SW480 (cell line): ENCODE measurements at places on chromosomes 12 and 14.

- no peak for DNase-seq
Measured at GRCh38 chr12:92121826-92122225, 23.8 kb downstream of the BTG1 start.

- peak; percentile 91 for DNase-seq
Measured at GRCh38 chr14:68705741-68706283, 87.1 kb downstream of the ZFP36L1 start.

GRCh38 chr14:53979747-53980642 lies 23.4 kb upstream of the BMP4 start:
- DNase-seq: peak; percentile 54

GRCh38 chr12:101839324-101840283 lies 8.8 kb upstream of the GNPTAB start:
- peak; percentile 30 for DNase-seq

DNA sequence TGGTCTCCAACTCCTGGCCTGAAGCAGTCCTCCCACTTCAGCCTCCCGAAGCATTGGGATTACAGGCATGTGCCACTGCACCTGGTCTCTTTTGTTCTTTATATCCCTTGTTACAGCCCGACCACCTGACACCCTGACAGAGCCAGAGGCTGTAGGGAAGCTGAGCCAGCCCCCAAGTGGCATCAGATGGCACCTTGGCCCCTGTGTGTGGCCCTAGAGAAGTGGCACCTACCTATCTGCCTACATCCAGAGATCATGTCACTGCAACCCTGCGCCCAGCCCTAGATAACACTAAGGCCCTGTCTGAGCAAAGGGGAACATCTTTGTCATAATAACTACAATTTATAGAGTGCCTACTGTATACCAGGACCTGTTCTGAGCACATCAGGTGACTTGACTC lies 235.0 kb downstream of the AACS start:
- DNase-seq: no peak

DNA sequence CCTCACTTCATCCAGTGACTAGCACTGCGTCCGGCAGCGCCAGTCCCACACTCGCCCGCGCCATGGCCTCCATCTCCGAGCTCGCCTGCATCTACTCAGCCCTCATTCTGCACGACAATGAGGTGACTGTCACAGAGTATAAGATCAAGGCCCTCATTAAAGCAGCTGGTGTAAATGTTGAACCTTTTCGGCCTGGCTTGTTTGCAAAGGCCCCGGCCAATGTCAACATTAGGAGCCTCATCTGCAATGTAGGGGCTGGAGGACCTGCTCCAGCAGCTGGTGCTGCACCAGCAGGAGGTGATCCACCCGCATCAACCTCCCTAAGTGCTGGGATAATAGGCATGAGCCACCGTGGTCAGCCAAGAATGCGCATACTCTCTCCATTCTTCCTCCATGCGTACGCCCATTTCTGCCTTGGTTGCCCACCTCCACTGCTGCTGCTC lies 59.9 kb downstream of the IRF2BPL start:
- DNase-seq: no peak

GRCh38 chr12:19044891-19045290 lies 84.6 kb upstream of the PLEKHA5 start:
- no peak for DNase-seq

DNA sequence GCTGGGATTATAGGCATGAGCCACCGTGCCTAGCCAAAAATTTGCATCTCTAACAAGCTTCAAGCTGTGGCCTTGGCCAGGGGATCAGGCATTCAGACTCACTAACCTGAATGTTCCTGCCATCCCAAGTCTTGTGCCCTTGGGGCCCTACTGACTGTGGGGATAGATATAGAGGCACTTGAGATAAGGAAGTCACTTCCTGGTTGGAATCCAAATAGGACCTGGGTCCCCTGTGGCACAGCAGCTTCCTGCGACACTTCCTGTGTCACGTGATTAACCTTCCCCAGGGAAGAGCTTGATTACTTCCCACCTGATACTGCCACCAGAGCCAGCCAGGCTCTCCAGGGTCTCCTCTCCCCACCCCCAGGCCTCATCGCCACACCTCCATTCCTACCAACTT lies 128.2 kb downstream of the BCL11B start:
- DNase-seq: no peak

GRCh38 chr14:90050271-90050670 lies 11.5 kb upstream of the KCNK13 start:
- no peak for DNase-seq

DNA sequence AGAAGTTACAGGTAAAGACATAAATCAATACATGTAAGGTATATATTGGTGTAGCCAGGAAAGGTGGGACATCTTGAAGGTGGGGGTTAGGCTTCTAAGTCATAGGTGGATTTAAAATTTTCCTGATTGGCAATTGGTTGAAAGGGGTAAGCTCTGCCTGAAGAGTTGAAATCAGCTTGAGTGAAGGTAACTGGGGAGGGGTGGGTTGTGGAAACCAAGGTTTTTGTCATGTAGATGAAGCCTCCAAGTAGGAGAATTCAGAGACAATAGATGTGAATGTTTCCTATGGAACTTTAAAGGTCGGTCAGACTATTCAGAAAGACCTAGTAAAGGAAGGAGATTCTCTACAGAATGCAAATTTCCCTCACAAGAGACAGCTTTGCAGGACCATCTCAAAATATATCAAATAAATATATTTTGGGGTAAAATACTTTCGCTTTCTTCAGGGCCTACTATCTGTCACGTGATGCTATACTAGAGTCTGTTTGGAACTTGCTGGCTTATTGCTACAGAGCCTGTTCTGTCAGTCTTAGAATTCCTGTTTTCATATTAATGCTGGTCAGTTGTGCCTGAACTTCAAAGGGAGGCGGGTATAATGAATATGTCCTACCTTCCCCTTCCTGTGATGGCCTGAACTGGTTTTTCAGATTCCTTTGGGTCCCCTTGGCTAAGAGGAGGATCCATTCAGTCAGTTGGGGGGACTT lies 20.6 kb upstream of the SPATA7 start:
- no peak for DNase-seq

- DNase-seq: no peak
Measured at GRCh38 chr12:131002216-131002631, 48.5 kb downstream of the ADGRD1 start.

- no peak for DNase-seq
Measured at GRCh38 chr14:97166497-97166896, 369.3 kb downstream of the VRK1 start.

DNA sequence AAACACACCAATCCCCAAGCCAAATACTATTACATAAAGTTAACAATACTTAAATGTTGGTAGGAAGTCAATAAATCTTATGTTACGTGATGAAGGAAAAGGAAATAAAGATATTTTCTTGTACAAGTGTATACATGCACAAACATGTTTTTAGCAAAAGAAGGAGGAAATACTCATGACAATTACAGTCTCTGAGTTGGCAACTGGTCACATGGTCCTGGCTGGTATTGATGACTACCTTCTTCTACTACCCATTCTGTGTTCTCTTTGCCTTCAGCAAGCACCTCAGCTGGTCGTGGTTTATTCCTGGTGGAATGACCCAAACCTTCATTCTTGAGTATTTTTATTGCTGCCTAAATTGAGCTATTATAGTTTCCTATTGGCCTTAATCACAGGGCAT lies 84.8 kb downstream of the PLBD1 start:
- DNase-seq: no peak

- DNase-seq: no peak
Measured at GRCh38 chr14:61229475-61229888, 51.7 kb downstream of the TMEM30B start.

- DNase-seq: no peak
Measured at GRCh38 chr14:64442300-64442988, 22.9 kb upstream of the AKAP5 start.

DNA sequence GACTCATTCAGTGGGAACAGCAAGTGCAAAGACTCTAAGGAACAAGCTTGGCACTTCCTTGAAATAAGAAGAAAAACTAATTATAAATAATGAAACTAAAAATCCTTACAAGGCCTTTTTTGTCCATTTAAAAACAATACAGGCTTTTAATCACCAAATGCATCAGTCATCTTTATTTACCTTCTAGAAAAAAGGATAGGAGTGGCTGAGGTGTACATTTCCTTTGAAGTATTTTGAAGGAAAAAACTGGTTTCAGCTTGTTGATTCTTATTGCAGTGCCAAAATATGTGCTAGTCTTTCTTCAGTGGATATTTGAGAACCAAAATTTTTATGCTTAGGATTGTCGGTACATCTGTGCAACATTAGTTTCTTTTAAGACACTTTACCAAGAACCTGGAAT lies 29.8 kb downstream of the MED21 start:
- no peak for DNase-seq

- no peak for DNase-seq
Measured at GRCh38 chr12:34395056-34396005, 373.0 kb downstream of the ALG10 start.

DNA sequence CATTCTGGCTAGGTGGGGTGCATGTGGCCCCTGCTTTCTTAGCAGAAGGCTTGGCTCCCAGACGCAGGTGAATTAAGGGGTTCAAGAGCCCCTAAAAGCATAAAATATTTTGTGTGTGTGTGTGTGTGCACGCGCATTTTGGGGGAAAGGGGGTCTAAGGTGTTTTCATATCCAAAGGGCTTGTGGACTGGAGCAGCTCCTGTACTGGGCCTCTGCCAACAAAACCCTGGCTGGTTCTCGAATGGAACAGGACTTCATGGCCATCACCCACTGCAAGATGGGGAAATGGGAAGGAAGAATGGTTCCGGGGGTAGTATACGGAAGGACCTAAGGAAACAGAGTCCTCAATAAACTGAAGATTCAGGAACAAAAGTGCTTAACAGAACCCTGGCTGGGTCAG lies 3.9 kb upstream of the ATN1 start:
- no peak for DNase-seq

DNA sequence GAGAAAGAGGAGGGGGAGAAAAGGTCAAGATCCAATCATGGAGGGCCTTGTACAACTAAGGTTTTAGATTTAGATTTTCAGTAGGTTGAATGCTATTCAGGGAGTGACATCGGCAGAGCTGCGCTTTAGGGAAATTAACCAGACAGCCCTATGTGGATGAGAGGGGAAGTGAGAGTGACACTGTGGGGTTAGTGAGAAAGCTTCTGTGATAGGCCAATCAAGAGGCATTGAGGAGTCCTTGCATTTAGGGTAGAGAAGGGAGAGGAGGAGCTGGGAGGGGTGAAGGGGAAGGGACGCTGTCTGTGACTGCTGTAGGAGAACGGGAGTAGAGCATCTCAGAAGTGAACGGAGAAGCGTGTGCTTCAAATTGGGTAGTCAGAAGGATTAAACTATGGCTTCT lies 3.4 kb downstream of the HSD17B6 start:
- no peak for DNase-seq

GRCh38 chr12:119082016-119082415 lies 96.7 kb upstream of the HSPB8 start:
- no peak for DNase-seq

DNA sequence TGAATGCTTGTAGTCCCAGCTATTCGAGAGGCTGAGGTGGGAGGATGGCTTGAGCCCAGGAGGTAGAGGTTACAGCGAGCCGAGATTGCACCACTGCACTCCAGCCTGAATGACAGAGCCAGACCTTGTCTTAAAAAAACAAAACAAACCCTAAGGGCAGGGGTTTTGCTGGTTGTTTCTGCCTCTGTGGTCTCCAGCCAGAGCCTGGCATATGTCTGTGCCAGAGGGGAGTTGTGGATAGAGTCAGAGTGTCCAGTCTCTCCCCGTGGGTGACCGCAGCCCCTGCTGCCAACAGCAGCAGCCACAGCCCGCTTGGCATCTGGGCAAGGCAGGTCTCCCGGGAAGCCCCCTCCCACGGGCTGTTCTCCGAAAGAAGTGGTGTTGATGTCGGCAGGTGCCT lies 37.6 kb downstream of the MVK start:
- DNase-seq: no peak

GRCh38 chr12:121799842-121800693 lies 3.7 kb upstream of the SETD1B start:
- DNase-seq: peak; percentile 90

DNA sequence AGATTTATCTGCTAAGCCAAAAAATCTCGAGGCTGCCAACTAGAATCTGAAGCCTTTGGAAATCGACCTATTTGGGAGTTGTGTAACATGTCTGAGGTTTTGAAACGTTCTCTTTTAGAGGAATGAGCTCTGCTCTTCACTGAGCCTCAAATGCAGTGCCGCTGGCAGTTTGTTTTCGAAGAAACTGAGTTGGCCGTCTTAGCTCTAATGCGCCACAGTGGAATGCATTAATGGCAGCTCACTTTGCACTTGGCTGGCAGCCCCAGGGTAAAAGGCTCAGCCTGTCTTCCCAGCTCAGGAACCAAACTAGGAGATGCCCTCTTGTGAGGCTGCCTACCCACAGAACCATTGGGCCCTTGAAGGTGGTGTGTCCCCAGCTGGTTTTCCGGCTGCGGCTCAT lies 53.8 kb downstream of the SFSWAP start:
- no peak for DNase-seq

DNA sequence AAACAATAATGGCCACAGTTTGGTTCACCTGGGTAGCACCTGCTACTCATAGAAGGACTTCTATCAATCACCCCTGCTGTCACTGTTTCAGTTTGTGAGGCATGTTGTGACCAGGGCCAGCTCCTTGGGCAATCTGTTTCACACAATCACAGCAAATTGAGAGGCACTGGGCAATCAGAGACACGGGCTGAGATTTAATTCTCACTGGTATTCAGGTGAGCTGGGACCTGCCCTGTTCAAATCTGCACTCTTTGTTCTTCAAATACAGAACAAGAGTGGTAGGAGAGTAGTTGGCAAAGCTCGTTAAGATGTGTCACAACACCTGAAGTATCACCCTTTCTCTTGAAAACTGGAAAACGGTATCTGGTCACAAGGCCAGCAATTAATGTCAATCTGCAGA lies 57.8 kb upstream of the NAP1L1 start:
- DNase-seq: no peak

GRCh38 chr14:69312608-69313007 lies 52.6 kb downstream of the GALNT16 start:
- DNase-seq: no peak

GRCh38 chr12:121511916-121512315 lies 68.9 kb downstream of the KDM2B start:
- DNase-seq: no peak

DNA sequence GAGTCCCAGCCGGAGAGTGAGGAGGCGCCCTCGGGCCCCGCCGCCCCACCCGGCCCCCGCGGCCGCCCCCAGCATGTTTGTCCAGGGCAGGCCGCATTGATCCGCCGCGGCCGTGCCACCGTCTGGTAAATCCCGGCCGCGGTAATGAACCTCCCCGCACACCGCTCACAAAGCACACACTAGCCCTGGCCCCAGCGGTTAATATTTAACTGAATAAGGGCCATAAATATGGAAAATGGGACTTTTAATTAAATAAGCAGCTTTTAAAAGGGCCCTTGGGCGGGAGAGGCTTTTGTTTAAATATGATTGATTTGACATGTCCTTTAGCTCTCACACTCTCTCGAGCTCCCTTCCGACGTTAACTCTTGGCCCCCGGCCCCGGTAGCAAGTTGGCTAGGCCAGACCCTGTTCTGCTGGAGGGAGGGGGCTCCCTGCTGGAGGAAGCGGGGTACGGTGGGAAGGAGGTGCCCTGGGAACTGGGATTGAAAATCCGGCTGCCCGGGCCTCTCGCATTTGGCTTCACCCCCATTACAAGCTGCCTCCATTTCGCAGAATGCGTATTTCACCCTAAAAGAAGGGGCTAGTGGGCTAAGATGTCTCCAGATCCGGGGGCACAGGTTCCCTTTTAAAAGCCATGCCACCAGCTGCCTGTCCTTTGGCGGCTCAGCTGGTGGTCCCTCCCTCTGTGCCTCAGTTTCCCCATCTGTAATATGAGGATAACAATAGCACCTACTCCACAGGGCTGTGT lies 199.8 kb downstream of the RBM19 start:
- peak; percentile 43 for DNase-seq
